ENCODE measurements at places on chromosomes 11 and 22.

GRCh38 chr11:75022759-75023396, 34.1 kb downstream of the NEU3 start:
- DNase-seq: peak; percentile 43

DNA sequence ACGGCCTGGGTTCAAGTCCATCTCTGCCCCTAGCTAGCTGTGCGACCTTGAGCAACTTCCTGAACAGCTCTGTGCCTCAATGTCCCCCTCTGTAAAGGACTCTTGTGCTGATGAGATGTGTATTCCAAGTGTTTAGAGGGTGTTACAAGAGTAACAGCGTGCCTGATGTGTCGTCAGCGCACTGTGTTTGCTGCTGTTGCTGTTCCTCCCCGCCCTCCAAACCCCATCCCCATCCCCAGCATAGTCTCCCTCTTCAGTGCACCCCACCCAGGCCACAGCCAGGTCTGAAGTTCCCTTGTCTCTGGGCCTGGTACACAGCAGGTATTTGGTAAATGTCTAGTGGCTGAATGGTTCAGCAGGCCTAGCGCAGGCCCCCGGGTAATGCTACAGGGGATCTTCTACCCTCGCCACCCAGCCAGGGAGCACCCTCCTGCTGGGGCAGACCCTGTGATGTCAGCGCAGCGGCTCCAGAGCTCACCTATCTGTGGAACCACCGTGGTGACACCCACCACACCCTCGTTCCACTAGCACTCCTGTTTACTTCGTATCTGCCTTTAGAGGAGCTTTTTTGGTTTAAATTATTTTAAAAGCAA, 10.3 kb downstream of the CBX7 start:
- no peak for DNase-seq

- no peak for DNase-seq
Measured at GRCh38 chr11:83521647-83522596, 235.8 kb upstream of the CCDC90B start.

DNA sequence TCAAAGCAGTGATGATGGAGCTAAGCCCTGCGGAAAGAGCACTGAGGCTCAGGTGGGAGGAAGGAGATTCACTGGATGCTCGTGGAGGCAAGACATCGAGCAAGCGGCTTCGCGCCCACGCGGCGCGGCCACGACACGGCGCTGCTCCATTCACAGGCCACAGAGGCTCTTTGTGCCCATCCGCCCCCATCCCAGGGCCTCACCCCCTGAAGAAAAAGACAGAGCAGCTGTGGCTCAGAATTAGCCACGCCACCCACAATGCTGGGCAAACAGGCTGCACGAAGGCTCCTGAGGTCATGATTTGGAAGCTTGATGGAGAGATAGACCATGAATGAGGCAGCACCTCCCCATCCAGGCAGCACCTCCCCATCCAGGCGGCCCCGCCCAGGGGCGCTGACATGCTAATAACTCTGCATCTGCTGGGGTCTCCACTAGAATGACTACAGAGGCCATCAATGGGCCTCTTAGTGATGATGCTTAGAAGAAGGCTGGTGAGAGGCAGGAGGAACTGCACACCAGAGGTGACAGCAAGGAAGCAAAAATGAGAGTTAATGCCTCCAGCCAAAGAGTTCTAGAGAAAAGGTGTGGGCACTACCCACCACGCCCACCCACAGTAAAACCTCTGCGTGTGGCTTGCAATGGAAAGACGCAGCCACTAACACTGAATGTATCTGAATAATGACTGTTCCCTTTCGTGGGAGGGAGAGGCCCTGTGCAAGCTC, 43.5 kb downstream of the MYH9 start:
- peak; percentile 71 for DNase-seq

GRCh38 chr11:67705264-67705663, 30.8 kb upstream of the ALDH3B2 start:
- DNase-seq: no peak

DNA sequence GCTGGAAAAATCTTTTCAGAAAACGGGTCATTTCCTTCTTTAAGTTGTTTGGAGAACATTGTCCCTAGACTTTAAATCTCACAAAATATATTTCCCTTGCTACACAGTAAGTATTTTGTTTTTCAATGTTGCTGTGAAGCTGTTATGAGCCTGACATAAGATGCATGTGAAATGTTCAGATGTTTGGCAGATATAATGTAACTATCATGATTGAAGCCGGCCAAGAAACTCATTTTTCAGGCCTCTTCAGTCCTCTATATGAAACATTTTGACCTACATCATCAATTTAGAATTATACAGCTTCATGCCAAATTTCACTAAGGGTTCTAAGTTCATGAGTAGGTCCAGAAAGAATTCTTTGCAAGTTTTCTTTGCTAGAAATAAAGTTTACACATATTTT, 133.8 kb downstream of the JRKL start:
- DNase-seq: no peak

GRCh38 chr11:122598971-122599370, 56.6 kb upstream of the UBASH3B start:
- DNase-seq: no peak

GRCh38 chr22:25083807-25084200, 115.9 kb upstream of the CRYBB3 start:
- no peak for DNase-seq

DNA sequence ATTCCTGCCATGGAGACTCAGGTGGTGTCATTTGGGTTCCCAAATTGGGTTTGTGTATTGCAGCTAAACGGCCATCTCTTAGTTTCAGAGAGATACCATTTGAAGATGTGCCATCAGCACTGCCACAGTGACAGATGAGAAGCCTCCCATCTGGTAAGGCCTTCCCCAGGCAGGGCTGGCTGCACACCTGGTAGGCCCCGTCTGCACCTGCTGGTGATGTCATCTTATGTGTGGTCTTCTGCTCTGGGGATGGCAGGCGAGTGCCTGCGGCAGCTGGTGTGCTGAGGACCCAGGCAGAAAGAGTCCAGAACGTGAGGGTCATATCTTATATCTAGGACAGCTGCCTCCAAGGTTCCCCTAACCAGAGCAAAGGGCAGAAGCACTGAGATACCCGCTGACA, 100.6 kb downstream of the CSNK2A3 start:
- no peak for DNase-seq

GRCh38 chr11:120890609-120891320, 133.1 kb upstream of the TBCEL start:
- DNase-seq: no peak

DNA sequence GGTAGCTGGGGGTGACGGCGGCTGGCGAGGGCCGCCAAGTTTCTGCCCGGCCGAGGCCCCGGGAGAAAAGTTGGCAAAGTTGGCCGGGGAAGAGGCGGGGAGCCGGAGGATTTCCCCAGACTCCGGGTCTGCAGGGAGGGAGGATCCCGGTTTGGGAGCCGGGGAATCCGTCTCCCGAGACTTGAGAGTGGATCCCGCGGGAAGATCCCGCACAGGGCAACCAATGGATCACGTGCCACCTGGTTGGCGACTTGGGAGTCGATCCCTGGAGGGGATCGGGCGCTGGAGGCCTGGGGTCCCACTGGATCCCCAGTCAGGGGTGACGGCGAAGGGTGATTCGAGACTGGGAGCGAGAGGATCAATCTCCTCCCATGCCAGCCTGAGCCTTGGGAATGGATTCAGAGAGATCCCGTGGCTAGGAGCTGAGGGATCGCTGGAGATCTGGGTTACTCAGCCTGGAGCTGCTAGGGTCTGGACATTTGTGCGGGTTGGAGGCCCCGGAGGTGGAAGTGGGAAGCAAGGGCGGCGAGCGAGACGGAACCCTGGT, 394 bp downstream of the KIAA1671 start:
- DNase-seq: no peak

- no peak for DNase-seq
Measured at GRCh38 chr22:26707581-26707980, 50.2 kb downstream of the MIAT start.

GRCh38 chr11:64857485-64857884, 13.0 kb upstream of the CDC42BPG start:
- DNase-seq: no peak

DNA sequence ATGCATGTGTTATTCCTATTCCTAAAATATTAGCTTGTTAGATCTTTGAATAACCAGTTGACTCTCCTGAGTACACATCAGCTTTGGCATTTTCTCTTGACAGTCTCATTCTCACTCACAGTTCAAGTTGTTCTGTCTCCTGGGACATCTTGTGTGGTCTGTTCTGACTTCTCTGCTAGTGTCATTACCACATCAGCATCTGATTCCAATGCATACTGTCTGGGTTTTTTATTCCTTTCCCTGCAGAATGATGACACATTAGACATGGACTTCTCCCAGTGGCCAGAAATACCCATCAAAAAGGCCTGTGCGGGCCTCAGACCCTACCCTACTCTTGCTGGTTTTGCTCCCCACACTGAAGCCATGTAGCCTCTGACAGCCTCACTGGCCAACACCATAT, 2.7 kb downstream of the ZNF74 start:
- DNase-seq: no peak

GRCh38 chr11:12868315-12869073, 140.6 kb upstream of the RASSF10 start:
- no peak for DNase-seq

- DNase-seq: peak; percentile 99
Measured at GRCh38 chr22:31749636-31750364, at the start of gene PRR14L. Gene PRR14L, minus strand, starts transcription at chr22:31750132. Its CDS starts 11,272 bp downstream, at chr22:31738860.

GRCh38 chr11:2558861-2559526, 114.2 kb downstream of the KCNQ1 start:
- no peak for DNase-seq

GRCh38 chr11:61999141-61999975, 31.9 kb upstream of the FTH1 start:
- no peak for DNase-seq
